Muscle of arm (tissue), 14 donors: ENCODE measurements at places on chromosomes 5 and 9. TPM values are rescaled to one million over a fixed set of nuclear protein-coding genes. Genes with fewer than 3 reads are reported as not detected.

The CCNJL gene
- 6.3 TPM for polyA plus RNA-seq

The ADGRD2 gene
- not detected for polyA plus RNA-seq

The TRIM7 gene
- polyA plus RNA-seq: 13.9 TPM

The ARAP3 gene
- 22.0 TPM for polyA plus RNA-seq

The CARD9 gene
- 1.2 TPM for polyA plus RNA-seq

The FAM221B gene
- 0.12 TPM for polyA plus RNA-seq

The COMMD10 gene
- polyA plus RNA-seq: 34.0 TPM

The PITX1 gene
- 11.8 TPM for polyA plus RNA-seq

DNA sequence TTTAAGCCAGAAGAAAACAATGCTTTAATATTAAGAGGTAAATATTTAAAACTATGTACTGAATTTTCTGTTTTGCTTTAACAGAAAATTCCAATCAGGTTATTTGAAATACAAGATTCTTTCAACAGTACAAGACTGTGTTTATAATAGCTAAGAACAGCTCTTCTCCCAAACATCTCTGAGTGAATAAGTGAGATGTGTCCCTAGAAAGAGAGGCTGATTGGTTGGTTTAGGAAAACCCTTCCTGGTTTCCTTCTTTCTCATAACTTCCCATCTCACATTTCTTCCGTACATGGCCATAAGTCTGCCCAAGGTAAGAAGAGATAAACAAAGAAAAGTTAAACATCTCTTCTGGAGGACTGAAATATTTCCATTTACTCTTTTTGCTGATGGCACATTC, 145.9 kb downstream of the FANCC start:
- DNase-seq: no peak

GRCh38 chr9:130428086-130428665, 16.6 kb upstream of the ASS1 start:
- DNase-seq: no peak

DNA sequence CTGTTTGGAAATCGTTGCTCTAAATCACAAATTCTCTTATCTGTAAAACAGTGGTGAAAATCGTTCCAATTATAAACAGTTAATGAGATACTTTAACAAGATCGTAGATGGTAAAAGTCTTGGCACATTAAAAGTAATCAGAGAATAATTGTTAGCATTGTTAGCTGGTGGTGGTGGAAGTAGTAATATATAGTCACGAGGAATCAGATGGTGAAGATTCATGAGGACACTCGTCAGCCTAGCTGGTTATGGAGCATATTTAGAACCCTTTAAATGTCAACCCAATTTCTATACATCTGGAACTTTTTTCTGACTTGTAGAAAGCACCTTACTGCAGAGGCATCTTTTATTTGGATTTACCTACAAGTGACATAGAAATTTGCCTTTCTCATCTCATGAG, 190.8 kb downstream of the TLE1 start:
- DNase-seq: no peak

DNA sequence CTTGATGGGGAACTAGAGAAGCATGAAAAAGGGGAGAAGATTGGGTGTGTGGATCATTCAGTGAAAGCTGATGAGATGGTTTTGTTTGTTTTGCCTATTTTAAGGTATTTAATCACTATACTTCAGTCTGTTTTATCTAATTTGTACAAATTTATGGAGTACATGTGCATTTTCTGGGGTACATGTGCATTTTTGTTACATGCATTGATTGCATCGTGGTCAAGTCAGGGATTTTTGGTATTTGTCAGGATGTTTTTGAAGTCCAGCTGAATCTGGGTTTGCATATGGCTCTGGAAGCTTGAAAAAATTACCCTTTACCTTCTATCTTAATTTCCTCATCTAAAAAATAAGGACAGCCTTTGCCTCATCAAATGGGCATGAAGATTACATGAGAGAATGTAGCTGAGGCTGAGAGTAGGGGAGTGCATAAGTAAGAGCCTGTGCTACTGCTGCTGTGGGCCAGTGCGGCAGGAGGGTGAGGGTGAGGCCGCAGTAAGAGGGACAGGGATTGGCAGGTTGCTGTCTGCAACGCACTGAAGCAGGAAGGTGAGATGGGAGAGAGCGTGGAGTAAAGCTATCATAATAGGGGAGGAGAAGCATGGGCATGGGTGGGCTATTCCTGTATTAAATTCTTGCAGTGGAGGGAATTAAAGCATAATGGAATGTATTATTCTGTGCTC, 139.8 kb downstream of the NPR3 start:
- no peak for DNase-seq

DNA sequence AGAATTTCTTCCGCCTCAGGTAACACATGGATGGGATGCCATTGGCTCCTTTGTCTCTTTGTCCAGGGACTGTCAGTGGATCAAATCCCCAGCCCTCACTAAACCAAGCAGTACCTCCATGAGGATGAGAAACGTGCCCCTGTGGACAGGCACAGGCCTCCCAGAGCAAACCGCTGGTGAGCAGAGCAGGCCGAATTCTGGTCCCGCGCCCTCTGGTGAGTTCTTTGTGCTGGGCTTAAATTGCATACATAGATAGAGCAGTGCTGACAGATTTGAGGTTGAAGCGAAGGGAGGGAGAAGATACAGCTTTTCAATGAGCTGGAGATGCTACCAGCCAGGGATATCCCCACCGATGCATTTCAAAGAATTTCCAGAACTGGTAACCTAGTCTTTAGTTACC, 143.8 kb downstream of the HSD17B3 start:
- no peak for DNase-seq

- DNase-seq: no peak
These were observed 487.5 kb upstream of the SGCD start for GRCh38 chr5:155839251-155840037.

DNA sequence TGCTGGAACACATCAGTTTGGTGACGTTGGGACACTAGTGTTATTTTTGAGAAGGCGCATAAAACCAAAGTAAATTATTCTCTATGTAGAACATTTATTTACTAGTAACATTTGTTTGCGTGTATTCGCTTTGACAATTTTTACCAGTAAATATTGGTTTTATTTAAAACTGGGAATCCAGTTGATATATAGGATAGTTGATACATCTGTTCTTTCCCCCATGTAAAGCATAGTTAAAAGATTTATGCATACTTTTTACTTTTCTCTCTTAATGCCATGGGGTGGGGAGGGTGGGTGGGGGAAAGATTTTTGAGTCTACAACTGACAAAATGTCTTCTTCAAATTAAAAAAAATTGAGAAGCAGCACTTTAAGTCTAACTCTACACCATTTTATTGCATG, at the start of gene IGIP:
TSS of gene IGIP (plus strand) at position 301 of the 400 bp plus-strand sequence. CDS start 2,540 bp downstream, outside the sequence.
- DNase-seq: no peak

DNA sequence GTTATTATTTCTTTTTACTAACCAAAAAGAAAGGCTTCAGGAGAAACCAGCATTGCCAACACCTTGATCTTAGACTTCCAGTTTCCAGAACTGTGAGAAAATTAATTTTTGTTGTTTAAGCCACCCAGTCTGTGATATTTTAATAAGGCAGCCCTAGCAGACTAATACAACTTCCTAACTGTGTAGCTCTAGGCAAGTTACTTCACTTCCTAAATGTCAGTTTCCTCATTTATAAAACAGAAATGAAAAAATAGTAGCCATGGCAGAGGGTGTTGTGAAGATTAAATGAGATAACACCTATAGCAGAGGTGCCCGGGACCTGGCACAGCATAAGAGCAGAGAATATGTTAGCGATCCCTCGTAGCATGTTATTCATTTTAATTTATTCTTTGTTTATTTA, 66.6 kb upstream of the HAND1 start:
- no peak for DNase-seq

- no peak for DNase-seq
These were observed 36.2 kb downstream of the CDK7 start for GRCh38 chr5:69270840-69271239.

- DNase-seq: peak; percentile 91
These were observed 9.0 kb downstream of the RGS14 start for GRCh38 chr5:177366528-177367322.

- DNase-seq: peak; percentile 36
These were observed 117.9 kb downstream of the ZSWIM6 start for GRCh38 chr5:61449804-61450492.

- no peak for DNase-seq
These were observed 25.0 kb upstream of the F2R start for GRCh38 chr5:76690704-76691466.

- peak; percentile 39 for DNase-seq
These were observed 615 bp downstream of the RACK1 start for GRCh38 chr5:181243018-181243563.

- DNase-seq: no peak
These were observed 35.8 kb downstream of the PHF2 start for GRCh38 chr9:93612052-93612795.

DNA sequence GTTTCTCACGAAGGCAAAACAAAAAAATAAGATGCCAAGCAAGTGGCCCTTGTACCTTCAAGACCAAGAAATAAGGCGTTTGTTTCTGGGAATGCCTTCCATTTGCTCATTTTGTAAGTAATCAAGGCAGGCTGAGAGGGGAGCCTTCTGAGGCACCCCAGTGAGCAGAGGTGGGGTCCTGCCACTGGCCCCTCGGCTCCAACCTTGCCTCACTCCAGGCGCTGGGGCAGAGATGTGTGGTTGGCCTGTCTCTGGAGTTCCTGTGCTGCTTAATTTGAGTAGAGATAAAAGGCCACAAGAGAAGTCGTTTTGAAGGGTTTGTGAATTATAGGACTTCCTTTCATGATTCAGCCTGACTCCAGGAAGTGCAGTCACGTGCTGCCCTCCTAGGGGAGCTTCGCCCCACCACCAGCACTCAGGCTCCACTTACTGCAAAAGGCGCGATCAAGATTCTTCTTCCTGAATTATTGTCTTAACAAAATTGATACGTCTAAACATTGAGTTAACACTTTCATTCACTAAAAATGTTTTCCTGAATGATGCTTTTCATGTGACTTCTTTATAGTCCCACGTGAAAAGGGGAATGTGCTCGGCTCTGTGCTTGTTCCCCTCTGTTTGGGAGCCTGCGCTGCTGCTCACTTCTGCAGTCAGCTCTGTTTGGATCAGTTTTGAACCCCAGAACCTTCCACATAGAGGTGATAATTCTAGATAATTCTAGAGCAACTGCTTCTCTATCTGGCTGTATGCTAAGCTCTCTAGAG, 13.7 kb downstream of the SYK start:
- no peak for DNase-seq

DNA sequence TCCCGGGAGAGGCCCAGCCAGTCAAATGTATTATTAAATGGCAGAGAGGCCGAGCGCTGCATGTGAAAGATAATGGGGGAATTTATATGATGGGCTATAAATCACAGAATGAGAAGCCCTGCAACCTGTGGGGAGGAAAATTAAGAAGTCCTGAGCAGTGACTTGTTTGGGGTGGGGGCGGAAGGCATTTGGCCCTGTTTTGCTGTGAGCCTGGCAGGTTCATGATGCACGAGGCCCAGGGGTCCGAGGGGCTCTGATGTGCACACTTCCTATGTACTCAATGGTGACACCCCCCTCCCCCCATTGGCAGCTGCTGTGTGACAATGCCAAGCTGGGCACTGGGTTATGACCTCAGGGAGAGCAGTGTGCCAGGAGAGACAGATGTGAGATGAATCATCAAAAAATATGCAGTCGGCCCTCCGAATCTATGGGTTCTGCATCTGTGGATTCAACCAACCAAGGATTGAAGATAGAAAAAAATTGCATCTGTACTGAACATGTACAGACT, 13.7 kb upstream of the DAB2IP start:
- no peak for DNase-seq

- no peak for DNase-seq
These were observed 171.1 kb downstream of the ARHGAP26 start for GRCh38 chr5:142941245-142941644.

DNA sequence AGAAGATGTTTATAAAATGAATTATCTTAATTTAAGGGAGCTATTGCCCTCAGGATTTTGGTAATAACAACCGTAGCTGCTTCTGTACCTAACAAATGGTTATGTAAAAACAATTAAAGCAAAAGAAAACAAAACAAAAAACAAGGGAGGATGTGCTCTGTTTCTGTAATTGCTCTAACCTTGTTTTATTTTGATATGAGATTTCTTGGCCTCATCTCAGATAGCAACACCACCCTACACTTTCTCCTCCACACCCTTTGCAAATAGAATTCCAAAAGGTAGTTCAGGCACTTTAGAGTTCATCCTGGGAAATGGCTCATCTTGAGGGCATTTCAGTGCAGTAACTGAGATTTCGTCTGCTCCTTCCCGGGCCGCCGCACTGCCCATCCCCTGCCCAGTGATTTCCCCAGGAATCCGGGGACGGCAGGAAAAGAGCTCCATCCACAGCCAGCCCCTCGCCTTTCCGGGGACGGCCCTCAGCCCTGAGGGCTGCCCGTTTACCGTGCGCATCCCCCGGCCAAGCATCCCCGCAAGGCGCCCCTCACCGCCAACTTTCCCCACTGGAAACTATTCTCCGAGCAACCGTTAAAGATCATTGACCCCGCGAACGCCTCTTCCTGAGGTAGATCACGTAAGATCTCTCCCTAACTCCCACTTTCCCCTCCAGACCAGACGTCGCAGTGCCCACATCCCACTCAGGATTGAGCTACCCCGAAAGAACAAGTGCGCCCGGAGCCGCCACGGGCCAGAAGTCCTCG, 1.2 kb downstream of the FNBP1 start:
- no peak for DNase-seq

DNA sequence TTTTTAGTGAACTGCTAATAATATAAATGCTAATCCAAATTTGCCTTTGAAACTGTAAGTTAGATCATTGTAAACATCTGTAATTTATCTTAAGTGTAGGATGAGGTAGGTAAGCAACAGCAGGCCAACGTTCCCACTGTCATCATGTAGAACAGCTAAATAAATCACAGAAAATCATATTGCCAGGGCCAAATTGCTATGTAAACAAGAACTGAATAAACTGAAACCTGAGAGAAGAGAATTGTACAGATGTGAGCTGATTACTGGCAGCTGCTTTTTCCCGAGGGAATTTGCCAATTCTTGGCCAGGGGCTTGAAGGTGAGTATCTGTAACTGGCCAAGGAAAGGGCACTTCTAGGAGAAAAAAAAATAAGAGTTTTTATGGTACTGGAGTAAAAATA, 97.6 kb downstream of the CDH10 start:
- peak; percentile 59 for DNase-seq

DNA sequence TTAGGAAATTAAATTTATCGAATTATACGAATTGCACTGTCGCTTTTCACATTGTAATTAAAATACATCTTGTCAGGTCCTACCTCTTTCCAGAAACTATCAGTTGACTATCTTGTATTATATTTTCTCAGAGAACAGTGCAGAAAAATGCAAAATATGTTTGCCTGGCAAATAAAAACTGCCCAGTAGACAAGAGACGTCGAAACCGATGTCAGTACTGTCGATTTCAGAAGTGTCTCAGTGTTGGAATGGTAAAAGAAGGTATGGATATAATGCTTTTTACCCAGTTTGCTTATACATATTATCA, 10.8 kb downstream of the NR4A3 start:
- no peak for DNase-seq

DNA sequence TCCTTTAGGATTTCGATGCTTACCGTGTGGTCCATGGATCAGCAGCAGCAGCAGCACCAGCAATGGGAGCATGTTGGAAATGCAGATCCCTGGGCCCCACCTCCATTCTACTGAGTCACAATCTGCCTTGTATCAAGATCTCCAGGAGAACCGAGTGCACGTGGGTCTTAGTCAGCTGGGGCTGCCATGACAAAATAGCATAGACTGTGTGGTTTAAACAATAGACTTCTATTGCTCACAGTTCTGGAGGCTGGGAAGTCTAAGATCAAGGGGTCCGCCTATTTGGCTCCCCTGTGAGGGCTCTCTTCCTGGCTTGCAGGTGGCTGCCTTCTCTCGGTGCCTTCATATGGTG, 1.3 kb upstream of the PROP1 start:
- DNase-seq: no peak

- no peak for DNase-seq
These were observed 19.8 kb downstream of the STRBP start for GRCh38 chr9:123248630-123249029.
